ENCODE measurements at places on chromosomes 11 and 22. TPM values are rescaled to one million over a fixed set of nuclear protein-coding genes. Genes with fewer than 3 reads are reported as not detected.

- no peak overlapping the region for H3K27ac ChIP-seq
- no peaks in the 10 kb centered on the region for H3K4me1 ChIP-seq
- no peaks in the 10 kb centered on the region for H3K27me3 ChIP-seq
- DNase-seq = no peak
Measured at GRCh38 chr11:76361374-76361773, 19.6 kb downstream of the THAP12 start.

DNA sequence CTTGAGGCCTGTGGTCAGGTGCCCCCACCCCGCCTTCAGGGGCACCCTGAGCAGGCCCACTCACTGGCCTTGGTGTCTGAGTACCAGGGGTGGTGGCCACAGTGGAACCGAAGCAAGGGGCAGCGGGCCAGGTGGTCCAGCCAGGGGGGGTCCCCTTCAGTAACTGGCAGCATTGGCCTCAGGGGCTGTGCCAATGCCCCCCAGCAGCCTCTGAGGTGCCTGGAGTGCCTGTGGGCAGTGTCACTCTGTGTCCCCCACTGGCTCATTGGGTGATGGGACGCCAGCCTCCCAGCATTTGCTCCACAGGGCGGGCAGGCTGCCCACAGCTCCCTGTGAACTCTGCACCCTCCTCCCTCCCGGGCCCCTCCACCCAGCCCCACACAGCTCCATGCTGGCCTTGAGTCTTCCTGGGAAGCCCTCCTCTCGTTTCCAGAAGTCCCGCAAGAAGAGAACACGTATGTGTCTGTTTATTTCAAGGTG, 29.5 kb upstream of the CARS1 start:
- H3K36me3 ChIP-seq = no peaks in the 10 kb centered on the region
- no peaks in the 10 kb centered on the region for H3K4me1 ChIP-seq
- H3K27me3 ChIP-seq = no peaks in the 10 kb centered on the region
- DNase-seq = no peak
- no peak overlapping the region for H3K27ac ChIP-seq
- no peak overlapping the region for H3K4me3 ChIP-seq

DNA sequence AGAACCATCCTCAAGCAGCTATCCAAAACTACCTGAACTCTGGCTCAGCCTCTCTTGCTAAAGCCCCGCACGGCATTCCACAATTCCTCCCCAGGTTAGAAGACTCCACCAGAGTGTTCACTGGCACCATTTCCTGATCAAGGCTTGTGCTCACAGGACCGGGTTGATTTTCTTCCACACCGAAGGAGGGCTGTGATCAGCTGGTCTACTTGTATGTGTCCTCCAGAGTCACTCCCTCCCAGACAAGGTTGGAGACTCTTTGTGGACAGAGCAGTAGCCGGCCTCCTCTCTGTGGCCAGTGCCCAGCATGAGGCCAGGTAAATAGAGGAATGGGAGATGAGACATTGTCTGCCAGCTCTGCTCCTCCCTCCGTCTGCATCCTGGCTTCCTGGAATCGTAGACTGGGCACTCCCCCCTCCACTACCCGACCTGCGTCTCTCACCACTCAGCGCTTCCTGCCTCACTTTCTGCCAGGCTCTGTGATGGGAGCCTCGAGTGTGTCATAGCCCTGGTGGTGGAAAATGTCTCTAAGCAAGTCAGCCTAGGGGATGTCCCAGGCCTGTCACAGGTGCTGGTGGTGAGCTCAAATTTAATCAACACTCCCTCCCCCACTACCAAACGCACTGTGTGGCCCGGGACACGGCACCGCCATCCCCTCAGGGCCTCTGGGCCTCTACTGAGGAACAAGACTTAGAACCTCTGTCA, 12.5 kb upstream of the TMPRSS6 start:
- no peaks in the 10 kb centered on the region for H3K27me3 ChIP-seq
- no peak overlapping the region for H3K4me3 ChIP-seq
- H3K4me1 ChIP-seq = peaks cover 12% of the 10 kb centered on the region
- no peaks in the 10 kb centered on the region for H3K36me3 ChIP-seq
- H3K27ac ChIP-seq = no peak overlapping the region

DNA sequence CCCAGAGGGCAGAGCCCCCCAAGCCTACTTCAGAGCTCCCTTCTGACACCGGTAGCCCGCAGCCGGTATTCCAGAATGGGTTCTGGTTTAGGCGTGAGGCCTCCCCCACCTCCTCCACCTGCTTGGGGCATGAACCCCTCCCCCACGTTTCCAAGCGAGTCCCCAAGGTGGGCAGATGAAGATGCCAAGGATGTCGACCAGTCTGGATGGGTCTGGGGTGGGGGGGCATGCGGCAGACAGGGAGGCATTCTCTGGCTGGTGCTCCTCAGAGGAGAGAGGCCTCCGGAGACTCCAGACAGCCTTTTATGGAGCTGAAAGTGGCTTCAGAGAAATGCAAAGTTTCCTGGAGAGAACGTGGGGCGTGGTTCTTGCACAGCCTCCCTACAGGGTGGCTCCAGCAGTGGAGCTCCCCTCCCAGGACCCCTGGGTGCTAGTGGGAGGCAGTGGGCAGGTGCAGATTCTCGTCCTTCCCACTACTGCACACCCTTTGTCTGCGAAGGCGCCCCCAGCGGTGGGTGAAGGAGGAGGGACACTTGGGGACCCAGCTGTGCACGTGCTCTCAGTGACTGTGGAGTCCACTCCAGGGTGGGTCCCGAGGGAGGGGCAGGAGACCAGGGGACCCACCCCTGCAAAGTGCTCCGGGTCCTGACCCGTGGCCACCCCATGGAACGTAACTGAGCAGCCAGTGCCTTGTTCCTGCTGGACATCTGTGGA, 4.2 kb downstream of the CCND1 start:
- no peaks in the 10 kb centered on the region for H3K36me3 ChIP-seq
- H3K4me1 ChIP-seq = peaks cover 23% of the 10 kb centered on the region
- H3K27ac ChIP-seq = no peak overlapping the region
- H3K27me3 ChIP-seq = no peaks in the 10 kb centered on the region
- H3K4me3 ChIP-seq = no peak overlapping the region

GRCh38 chr22:28108851-28109250, 189.8 kb upstream of the PITPNB start:
- H3K27me3 ChIP-seq = no peaks in the 10 kb centered on the region
- H3K4me3 ChIP-seq = no peak overlapping the region
- DNase-seq = no peak
- no peak overlapping the region for H3K27ac ChIP-seq
- H3K4me1 ChIP-seq = peaks cover 41% of the 10 kb centered on the region

DNA sequence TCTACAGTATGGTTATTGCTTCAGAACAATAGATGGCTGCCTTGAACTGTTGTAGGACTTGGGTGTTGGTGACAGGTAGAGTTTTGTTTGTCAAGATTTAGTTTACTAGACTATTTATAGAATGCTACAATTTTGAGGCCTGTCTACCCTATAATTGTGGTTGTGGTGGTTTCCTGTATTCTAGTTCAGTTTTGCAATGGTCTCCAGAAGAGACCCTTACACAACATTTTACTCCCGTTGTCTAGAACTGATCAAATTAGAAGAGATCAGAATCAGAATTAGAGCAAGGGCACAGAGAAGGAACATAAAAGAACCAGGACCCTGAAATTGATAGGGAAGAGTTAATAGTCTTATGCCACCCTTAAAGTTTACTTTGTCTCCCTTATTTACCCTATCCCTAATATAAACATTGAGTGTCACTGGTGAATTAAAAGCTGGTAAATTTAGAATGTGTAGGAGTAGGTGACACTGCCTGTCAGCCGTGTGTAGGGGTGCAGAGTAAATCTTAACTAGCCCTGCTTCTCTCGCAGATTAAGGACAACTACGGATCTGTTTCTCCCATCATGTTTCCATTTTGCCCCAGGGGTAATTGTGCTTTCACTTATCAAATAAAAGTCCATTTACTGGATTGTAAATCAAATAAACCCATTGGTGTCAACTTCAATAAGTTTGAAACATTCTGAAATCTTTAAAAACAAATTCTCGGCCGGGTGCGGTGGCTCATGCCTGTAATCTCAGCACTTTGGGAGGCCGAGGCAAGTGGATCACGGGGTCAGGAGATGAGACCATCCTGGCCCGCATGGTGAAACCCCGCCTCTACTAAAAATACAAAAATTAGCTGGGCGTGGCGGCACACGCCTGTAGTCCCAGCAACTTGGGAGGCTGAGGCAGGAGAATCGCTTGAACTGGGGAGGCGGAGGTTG, 10.9 kb upstream of the PHLDB1 start:
- DNase-seq = no peak
- no peak overlapping the region for H3K4me3 ChIP-seq
- H3K27me3 ChIP-seq = no peaks in the 10 kb centered on the region
- no peak overlapping the region for H3K27ac ChIP-seq
- no peaks in the 10 kb centered on the region for H3K4me1 ChIP-seq

DNA sequence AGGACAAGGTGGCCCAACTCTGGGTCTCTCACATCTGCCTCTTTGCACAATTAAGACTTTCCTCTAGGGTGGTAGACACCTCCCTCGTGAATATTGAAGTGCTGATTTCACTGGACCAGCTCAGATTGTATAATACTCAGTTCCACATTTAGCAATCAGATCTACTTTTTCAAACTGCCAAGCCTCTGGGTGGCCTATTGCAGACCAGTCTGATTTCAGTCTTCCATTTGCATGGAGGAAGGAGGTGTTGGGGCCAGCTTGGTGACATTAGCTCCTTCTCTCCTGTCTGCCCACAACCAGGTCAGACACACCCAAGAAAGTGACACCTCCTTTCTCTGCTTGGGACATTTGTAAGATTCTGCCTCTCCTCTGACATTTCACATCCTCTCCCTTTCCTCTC, 78.2 kb downstream of the PPFIBP2 start:
- no peaks in the 10 kb centered on the region for H3K36me3 ChIP-seq
- H3K4me1 ChIP-seq = peaks cover 47% of the 10 kb centered on the region
- H3K4me3 ChIP-seq = no peak overlapping the region
- no peaks in the 10 kb centered on the region for H3K27me3 ChIP-seq
- no peak overlapping the region for H3K27ac ChIP-seq

DNA sequence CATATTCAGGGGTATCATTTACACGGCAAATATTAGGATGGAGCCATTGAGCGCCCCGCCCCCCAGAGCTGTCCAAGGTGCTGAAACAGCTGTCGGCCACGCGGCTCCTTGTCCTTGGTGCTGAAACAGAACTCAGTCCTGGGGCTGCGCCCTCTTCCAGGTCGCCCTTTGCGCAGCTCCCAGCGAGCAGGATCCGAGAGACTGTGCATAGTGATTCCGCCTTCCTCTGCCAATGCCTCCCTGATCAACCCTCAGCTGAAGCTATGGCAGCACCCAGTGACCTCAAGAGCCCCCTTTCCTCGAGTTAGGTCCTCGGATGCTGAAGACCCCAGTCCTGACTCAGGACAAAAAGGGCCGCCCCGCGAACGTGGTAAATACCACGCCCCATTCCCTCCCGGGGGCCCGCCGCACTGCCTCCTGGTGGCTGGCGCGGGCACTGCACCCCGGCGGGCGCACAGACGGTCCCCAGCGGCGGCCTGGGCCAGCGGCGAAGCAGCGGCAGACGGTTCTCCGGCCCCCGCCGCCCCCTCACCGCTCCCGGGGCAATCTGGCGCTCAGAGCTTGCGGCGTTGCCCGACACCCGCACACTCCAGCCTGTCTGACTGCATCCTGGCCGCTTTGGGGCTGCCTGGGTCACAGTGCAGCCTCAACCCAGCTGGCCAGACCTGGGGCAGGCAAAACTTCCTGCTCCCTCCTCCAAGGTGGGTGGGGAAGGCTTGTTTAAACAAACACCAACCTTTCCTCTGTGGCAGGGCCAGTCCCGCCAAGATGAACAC, 13.4 kb downstream of the SYT7 start:
- H3K27me3 ChIP-seq = peaks cover 65% of the 10 kb centered on the region
- no peaks in the 10 kb centered on the region for H3K36me3 ChIP-seq
- DNase-seq = peak; percentile 95
- peaks cover 6% of the 10 kb centered on the region for H3K4me1 ChIP-seq

The SYT12 gene
- total RNA-seq = 0.50 TPM

The KRTAP5-8 gene
- total RNA-seq = not detected

The SAA4 gene
- total RNA-seq = not detected

The MS4A3 gene
- not detected for total RNA-seq

The MPZL2 gene
- total RNA-seq = 2.3 TPM

Data from neural progenitor cell (in vitro differentiated cells).